Activated CD8-positive, alpha-beta memory T cell treated with anti-CD3 and anti-CD28 coated beads, Interleukin-2, amount 10 ng/mL, durations not matched to agents 7 days and 5 days (primary cell): ENCODE measurements at places on chromosomes 2 and 18.

- no peak for DNase-seq
Observed at GRCh38 chr2:19358242-19359020, at the start of gene OSR1. Gene OSR1, minus strand, starts transcription at chr2:19358623. Its CDS starts 4,818 bp downstream, at chr2:19353805.

- DNase-seq = no peak
Observed at GRCh38 chr18:24875777-24876176, 415.3 kb downstream of the HRH4 start.

DNA sequence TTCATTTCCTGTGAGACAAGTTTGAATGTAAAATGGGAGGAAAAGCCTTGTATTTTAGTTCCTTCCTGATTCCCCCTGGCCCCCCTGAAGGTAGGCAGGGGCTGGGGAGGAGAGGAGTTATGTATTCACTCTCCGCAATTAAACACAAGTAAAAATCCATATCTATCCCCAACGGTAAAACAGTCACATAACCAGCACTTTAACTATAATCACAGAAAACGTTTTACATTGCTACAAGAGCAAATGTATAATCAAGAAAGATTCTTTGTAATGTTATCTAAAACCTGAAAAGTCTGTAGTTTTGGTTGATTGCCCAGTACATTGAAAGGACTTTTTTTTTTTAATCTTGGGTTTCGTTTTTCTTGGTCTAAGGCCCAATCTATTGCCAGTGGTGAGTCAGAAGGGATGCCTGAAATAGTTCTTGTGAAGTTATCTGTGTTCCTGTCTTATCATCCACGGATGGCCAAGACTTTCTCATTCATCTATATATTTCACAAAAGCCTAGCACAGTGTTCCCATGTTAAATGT lies 34.5 kb upstream of the CCNYL1 start:
- DNase-seq = no peak

GRCh38 chr2:234421-234820 lies 29.4 kb downstream of the SH3YL1 start:
- no peak for DNase-seq

DNA sequence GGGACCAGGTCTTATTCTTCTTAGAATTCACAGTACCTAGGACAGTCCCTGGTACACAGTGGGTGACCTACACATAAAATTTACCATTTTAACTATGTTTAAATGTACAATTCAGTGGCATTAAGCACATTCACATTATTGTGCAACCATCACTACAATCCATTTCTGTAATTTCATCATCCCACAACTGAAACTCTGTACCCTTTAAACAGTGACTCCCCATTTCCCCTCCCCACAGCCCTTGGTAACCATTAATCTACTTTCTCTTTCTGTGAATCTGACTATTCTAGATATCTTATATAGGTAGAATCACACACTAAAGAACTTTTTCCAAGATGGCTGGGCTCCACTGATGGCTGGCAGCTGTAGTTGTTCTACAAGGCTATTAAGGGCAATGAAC lies 41.6 kb downstream of the GFPT1 start:
- DNase-seq = no peak

GRCh38 chr2:239366740-239367139 lies 34.1 kb downstream of the HDAC4 start:
- DNase-seq = no peak

DNA sequence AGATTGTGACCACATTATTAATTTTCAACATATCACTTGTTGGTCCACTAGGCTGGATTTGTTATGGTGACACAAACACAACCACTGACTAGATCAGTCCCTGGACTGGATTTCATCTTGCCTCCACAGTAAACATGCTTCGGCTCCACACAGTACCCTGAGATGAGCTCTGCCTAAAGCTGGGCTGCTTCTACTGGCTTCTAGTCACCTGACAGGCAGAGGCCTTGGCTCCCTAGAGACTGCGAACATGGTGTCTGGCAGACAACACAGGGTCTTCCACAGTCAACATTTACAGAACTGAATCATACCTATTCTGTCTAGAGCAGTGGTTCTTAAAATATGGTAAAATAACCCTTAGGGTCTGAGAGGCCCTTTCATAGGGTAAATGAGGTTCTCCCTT lies 69.2 kb downstream of the RIT2 start:
- DNase-seq = no peak

- DNase-seq = peak; percentile 72
Observed at GRCh38 chr2:207528980-207529329, 807 bp upstream of the CREB1 start.

GRCh38 chr18:49399003-49399402 lies 61.4 kb downstream of the DYM start:
- no peak for DNase-seq
